Activated CD8-positive, alpha-beta T cell treated with anti-CD3 and anti-CD28 coated beads, Interleukin-2, amount 10 ng/mL, durations not matched to agents 7 days and 5 days (primary cell): ENCODE measurements at places on chromosomes 3 and 15. TPM values are rescaled to one million over a fixed set of nuclear protein-coding genes. Genes with fewer than 3 reads are reported as not detected.

MGA gene
- 37.1 TPM for total RNA-seq

KNG1 gene
- total RNA-seq = not detected

MELTF gene
- 7.6 TPM for total RNA-seq

THBS1 gene
- total RNA-seq = 0.87 TPM

GOLGA8M gene
- total RNA-seq = 7.1 TPM

- no peak for DNase-seq
Measured at GRCh38 chr15:29074045-29074444, 188.3 kb downstream of the APBA2 start.

- no peak for DNase-seq
Measured at GRCh38 chr15:44215594-44215993, 20.5 kb upstream of the FRMD5 start.

DNA sequence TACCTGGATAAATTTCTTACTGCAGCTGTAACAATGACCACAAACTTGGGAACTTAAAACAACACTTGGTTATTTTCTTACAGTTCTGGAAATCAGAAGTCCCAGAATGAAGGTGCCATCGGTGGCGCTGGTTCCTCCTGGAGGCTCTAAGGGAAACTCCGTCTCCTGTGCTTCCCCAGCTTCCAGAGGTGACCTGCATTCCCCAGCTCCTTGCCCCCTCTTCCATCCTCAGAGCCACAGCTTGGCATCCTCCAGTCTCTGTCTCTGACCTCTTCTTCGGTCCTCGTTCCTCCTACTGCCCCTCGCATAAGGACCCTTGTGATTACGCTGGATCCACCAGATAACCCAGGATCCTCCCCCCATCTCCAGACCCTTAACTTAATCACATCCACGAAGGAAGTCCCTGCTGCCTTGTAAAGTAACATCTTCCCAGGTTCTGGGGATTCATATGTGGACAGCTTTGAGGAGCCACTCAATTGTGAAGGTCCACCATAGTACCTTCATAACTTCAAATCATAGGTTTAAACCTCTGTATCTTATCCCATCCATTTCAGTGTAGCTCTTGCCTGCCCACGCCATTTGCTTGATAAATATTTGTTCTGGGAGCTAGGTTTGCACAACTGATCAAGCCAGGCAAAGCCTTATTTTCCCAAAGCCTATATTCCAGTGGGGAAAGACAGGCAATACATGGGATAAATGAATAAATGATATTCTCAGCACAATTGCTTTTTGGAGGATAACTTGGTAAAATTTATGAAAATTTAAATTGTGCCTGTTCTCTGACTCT is 34.8 kb downstream of the KLF15 start:
- DNase-seq = no peak

DNA sequence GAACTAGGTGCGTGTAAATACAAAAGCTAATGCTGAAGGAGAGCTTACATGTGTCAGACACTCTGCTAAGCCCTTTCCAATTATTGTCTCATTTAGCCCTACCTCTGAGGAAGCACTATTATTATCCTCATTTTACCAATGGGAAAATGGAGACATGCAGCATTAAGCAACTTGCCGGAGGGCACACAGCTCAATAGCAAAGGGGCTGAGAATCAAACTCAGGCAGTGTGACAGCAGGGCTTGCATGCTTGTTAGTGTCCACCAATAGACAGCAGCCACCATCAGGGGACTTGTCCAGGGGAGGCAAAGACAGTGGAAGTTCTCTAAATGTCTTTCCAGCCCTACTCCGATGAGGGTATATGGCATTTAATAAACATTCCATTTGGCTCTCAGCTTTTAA is 548.6 kb downstream of the MAGI1 start:
- no peak for DNase-seq

DNA sequence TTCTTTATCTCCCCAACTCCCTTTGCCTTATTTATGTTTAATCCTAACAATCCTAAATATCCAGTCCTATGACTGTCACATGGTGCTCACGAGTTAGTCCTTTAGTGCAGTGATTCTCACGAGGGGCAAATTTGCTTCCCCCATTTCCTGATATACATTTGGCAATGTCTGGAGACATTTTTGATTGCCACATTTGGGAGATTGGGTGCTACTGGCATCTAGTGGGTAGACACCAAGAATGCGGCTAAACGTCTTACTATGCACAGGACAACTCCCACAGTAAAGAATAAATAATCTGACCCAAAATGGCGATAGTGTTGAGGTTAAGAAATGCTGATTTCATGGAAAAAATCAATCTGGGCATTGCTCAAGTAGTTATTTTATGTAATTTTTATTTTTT is 466.5 kb downstream of the ROBO2 start:
- DNase-seq = no peak

GRCh38 chr15:65409036-65409631 is 13.6 kb downstream of the IGDCC4 start:
- DNase-seq = no peak

DNA sequence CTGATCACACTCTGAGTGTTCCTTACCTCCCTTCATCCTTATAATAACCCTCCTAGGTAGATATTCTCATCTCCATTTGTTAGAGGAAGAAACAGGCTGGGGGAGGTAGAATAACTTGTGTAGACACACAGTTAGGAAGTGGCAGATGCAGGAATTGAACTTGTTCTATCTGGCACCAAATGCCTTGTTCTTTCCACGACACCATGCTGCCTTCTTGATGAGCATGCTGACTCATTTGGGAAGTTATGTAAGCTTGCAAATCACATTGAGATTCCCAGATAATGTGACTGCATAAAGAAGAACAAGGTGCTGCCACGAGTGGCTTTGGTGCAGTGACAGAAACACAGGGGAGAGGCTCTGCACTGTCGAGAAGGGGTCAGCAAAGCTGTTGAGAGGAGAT is 27.5 kb upstream of the NDUFB4 start:
- DNase-seq = no peak
